ENCODE measurements at places on chromosomes 7 and 10.
A peak's percentile ranks its signal among the peaks of the same experiment; 100 is the strongest.

GRCh38 chr10:124005991-124006392 lies 87.4 kb downstream of the CHST15 start:
- peak; percentile 42 for DNase-seq

DNA sequence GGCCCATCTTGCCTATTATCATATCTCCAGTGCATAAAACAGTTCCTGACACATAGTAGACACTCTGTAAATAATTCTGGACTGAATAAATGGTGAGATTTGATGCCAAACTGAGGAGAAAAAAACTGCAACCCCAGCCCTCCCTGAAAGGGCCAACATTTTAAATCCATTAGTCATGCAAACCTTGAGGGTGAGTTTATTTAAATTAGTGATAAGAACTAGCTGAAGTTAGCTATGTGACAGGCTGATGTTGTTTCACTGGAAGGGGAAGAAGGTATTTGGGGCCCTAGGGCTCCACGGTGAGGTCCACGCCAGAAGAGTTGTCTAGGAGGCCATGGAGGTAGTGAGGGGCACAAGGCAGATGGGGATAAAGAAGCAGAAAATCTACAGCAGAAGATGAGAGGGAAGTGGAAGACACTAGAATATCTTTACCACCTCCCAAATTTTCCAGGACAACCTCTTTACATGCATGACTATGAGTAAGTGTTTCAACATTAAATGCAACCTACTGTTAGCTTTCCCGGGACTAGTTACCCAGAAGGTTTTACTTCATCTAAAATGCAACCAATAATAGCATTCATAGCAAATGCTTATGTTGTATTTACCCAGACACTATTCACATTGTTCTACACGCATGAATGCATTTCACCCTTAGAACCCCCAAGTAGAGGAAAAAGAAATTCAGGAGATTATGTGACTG lies 183.2 kb upstream of the LYZL1 start:
- DNase-seq: no peak

GRCh38 chr10:101668566-101668965 lies 26.4 kb downstream of the FBXW4 start:
- DNase-seq: no peak

- DNase-seq: no peak
Observed at GRCh38 chr7:55538538-55538937, 33.8 kb downstream of the VOPP1 start.

DNA sequence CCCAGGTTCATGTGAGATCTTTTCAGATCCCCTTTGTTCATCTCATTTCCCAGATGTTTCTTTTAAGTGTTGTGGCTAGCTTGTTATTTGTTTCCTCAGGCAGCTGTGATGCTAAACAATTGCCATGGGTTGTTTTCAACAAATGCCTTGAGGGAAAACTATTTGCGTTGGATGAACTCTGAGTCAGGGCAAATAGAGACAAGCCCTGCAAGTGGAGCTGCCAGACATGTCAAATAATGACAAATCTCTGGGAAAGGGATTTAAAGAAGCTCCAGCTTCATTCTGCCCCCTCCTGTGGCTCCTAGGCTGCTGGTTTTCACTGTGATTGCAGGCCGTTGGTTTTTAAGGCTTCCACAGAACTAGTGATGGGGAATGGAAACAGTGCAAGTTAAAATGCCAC lies 272.4 kb upstream of the SP8 start:
- no peak for DNase-seq

DNA sequence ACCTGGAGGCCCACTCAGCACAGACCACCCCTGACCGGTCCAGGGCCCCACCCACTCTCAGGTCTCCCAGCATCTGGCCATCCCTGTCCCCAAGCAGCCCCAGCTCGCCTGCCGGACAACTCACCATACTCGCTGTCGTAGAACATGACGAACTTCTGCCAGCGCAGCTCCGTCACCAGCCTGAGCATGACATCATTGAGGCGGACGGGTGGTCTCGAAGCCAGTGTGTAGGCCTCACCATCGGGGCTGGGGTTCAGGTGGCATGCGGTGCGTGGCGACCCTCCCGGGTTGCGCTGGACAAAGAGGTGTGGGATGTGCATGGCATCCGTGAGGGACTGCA lies 160.4 kb downstream of the GRID1 start:
- DNase-seq: no peak

GRCh38 chr7:44142028-44142427 lies 896 bp upstream of the MYL7 start:
- no peak for DNase-seq

DNA sequence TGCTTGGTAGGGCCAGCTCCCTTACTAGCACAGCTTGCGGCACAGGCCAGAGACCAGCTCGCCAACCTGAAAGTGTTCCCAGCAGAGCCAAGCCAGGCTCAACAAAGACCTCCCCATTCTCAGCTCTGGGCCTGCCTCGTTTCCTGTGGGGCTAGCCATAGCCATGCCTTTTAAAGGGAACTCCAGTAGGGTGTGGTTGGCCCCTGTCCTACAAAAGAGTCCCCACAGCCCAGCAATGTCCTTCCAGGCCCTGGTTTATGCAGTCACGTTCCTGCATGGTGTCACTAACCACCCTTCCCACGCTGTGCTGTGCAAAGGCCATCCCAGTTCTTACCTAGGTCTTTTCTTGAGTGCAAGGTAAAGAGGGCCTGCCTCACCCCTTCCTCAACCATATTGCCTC lies 87.8 kb upstream of the LRRC4 start:
- no peak for DNase-seq

DNA sequence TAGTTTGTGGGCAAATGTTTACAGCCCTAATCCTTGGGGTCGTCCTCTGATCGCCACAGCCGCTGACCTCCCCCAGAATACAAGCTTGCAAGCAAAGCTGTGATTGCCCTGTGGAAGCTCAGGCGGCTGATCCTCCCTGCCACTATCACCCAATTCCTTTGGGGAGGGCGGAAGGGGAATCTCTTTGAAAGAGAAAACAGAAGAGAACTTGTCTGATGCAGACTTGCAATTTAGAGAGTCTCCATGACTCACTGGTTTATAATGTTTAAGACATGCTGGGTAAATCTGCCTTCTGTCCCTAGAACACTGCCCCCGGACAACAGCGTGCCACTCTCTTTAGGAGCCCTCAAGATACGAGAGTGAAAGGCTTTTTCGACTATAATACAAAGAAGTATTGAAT lies 75.5 kb downstream of the NRP1 start:
- no peak for DNase-seq

- DNase-seq: peak; percentile 56
Observed at GRCh38 chr7:116671681-116672595, at the start of gene MET. MET (plus strand) TSS chr7:116672196; CDS start chr7:116699085, 26,889 bp downstream.

GRCh38 chr7:27960415-27960814 lies 220.2 kb downstream of the JAZF1 start:
- DNase-seq: no peak
